8988T (cell line): ENCODE measurements at places on chromosomes 2 and 18.

- no peak for DNase-seq
These were observed 13.7 kb downstream of the SESTD1 start for GRCh38 chr2:179250848-179251504.

DNA sequence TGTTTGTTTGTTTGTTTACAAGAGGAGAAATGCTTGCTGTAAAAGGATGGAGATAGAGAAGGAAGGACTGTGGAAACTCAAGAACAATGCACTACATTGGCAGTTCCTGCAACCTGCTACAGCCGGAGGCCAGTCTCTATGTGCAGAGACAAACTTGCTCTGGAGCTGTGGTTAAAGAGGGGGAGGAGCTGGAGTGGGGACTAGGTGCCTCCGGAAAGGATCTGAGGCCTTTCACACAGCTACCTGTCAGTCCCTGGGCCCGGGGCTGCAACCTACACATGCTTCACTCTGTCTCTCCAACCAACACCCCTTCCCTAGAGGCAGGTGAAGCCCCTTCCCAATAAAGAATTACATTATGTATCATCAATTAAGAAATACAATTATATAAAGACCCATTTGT, 1234.0 kb upstream of the ZEB2 start:
- no peak for DNase-seq

DNA sequence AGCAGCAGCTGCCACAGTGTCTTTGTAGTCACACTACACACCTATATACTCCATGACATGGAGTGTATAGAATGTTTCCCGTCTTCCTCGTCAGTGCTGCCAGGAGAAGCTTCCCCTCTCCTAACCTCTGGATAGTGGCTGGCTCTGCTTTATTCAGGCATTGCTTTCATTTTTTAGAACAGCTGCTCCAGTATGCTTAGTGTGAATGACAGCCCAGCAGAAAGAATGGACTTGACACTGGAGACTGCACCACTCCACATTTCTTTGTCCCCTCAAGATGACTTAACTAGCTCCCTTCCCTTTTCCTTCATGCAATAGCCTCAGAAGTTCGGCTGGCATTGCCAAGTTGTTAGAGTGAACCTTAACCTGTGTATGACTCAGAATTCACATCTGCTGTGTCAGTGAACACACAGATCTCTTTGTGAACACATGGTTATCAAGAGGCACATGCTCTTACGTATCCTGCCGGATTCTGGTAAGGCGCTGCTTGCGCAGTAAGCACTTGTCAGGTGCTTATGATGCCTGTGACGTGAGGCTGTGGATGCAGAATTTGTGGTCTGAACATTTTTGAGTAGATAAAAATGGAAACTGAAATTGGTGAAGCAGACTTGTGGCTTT, 73.9 kb downstream of the NEDD4L start:
- DNase-seq: no peak

GRCh38 chr18:5424903-5425664, 118.7 kb downstream of the EPB41L3 start:
- no peak for DNase-seq

DNA sequence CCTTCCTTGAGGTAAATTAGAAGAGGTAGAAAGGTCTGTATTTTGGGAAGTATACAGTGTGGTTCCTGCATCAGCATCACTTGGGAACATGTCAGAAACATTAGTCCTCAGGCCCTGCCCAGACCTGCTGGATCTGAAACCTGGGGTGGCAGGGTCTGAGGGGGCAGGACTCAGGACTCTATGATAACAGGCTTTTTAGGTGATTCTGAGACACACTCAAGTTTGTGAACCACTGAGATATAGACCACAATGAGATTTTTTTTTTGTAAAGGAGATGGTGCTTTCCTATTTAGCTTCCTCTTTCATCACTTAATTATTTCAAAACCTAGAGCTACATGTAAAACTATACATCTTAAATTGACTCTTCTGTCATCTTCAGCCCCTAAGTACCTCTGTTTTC, 262.7 kb upstream of the SPOPL start:
- no peak for DNase-seq

DNA sequence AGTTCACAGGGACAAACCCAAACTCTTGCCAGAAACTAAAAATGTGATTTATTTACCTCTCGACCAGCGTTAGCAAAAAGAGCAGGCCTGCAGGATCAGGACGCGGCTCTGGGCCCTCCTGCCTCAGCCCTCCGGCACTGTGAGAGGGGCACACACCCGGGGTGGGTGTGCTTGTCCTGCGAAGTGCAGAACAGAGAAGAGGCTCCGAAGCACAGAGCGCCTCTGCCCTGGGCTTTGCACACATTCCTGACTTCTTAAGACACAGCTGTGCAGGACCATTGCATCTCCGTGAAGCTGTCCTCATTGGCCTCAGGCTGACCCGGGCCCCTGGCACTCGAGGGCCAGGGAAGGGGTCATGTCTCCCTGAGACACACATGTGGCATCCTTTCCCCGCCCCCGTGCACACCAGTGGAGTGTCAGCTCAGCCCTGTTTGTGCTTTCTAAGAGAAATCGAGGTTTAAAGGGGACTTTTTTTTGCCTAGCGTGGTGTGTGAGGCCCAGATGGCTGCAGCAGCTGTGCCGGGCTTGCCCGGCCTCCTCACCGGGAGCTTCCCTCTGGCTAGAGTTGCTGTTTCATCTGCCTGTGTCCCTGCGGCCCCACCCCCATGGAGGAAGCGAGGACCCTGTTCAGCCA, 9.9 kb upstream of the NFATC1 start:
- DNase-seq: no peak

DNA sequence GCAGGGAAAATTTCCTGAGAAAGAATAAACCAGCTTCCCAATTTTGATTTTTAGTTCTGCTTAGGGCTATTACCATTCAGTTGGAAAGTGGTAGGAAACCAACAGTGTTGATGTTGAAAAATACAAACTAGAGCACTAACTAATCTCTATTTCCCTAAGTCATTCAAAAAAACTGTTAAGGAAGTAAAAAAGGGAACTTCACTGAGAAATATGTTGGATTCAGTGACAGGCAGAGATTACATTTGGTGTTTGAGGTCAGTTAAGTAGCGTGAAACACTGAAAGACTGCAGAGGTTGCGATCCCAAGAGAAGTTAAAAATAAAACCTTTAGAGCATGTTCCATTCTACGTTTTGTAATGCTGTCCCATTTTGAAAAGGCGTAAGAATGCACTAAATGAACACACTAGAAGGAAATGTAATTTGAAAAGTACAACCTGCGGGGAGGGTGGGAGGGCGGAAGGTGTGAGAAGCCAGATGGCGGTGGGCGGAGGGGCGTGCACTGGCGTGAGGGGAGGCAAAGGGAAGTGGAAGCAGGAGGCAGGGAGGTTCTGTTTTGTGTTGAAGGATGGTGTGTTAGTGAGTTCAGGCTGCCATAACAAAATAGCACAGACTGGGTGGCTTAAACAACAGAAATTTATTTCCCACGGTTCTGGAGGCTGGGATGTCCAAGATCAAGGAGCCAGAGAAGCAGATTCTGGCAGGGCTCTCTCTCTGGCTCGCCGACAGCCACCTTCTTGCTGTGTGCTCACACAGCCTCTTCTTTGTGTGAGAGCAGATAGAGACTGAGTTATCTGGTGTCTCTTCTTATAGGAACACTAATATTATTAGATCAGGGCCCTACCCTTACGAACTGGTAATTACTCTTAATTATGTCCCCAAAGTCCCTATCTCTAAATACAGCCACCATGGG, 94.3 kb upstream of the KCTD1 start:
- no peak for DNase-seq

GRCh38 chr2:188473306-188473705, 181.6 kb downstream of the GULP1 start:
- no peak for DNase-seq

DNA sequence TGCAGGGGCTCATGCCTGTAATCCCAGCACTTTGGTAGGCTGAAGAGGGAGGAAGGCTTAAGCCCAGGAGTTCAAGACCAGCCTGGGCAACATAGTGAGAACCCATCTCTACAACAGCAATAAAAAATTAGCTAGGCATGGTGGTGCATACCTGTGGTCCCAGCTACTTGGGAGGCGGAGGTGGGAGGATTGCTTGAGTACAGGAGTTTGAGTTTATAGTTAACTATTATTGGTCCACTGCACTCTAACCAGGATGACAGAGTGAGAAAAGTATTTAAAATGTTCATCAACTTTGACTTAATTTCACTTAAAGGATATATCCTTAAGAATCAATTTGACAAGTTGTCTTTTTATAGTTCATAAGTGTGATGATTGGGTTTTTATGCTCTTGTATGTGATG, 14.3 kb upstream of the GPD2 start:
- no peak for DNase-seq

GRCh38 chr18:40004246-40004645, 1950.8 kb upstream of the PIK3C3 start:
- DNase-seq: no peak

- DNase-seq: no peak
These were observed 647.0 kb downstream of the TDRD15 start for GRCh38 chr2:21770787-21771186.

GRCh38 chr2:64946769-64947247, 42.4 kb upstream of the SLC1A4 start:
- DNase-seq: no peak

DNA sequence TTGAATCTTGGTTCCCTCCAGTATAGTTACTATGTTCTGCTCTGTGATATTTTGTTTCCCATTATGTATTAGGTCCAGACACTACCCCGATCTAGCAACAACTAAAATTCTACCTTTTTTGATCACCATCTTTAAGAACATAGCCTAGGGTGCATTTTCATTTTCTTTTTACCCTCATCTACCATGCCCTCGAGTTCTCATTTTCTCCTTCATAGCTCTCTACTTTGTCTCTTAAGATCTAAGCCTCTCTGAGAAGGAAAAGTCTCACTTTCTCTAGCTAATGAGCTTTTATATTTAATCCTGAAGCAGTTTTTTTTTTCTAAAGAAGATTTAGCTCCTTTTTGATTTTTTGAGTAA, 1089.4 kb upstream of the SLC39A10 start:
- DNase-seq: no peak

GRCh38 chr2:156518138-156518537, 82.0 kb downstream of the GPD2 start:
- no peak for DNase-seq

- no peak for DNase-seq
These were observed 30.5 kb downstream of the DDX1 start for GRCh38 chr2:15622214-15622613.

- peak; percentile 55 for DNase-seq
These were observed 327 bp downstream of the LTBP1 start for GRCh38 chr2:32947076-32947483.

DNA sequence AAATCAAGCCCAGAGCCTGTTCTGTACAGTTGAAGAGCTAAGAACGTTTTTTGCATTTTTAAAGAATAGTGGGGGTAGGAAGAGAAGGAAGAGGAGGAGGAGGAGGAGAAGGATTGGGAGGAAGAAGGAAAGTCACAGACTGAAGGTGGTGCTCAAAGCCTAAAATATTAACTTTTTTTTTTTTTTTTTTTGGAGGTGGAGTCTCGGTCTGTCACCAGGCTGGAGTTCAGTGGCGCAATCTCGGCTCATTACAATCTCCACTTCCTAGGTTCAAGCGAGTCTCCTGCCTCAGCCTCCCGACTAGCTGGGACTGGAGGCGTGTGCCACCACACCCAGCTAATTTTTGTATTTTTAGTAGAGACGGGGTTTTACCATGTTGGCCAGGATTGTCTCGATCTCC, 18.3 kb upstream of the KLHL29 start:
- DNase-seq: no peak

GRCh38 chr2:9167718-9168657, 38.6 kb upstream of the ASAP2 start:
- DNase-seq: no peak

DNA sequence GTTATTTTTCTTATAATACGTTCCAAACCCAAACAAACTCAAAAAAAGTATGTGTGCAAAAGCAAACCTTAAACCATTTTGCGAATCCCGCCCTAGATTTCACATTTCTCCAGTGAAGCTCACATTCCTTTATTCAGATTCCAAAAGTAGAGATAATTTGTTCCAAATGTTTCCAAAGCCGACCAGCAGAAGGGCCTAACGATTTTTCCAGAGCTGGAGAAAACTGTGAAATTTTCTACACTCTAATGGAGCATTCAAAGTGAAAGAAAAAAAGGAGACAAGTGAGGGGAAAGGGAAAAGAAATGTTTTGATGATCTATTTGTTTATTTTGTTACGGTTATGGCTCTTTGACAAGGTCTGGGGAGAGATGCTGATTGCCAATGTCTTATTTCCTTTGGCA, 286.5 kb upstream of the SLC14A2 start:
- DNase-seq: no peak

GRCh38 chr2:238947243-238947760, 99.4 kb downstream of the TWIST2 start:
- DNase-seq: no peak

DNA sequence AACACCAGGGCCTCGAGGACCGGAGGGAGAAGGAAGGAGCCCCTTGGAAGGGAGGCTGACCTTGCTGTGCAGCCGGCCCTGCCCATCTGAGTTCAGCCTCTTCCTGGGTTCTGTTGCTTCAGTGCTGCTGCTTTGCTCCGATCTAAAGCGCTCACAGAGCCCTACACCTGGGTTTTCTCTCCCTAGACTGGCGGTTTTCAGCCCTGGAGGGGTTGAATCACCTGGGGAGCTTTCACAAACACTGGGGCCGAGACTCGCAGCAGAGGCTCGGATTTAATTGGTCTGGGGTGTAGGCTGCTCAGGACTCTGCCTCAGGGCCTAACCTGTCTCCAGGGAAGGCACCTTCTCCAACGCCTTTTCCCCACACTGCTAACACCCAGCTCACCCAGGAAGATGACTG, 40.9 kb upstream of the SMAD7 start:
- DNase-seq: no peak

GRCh38 chr2:10675131-10675530, 14.6 kb downstream of the NOL10 start:
- no peak for DNase-seq

GRCh38 chr2:64327510-64328414, 126.2 kb upstream of the LGALSL start:
- peak; percentile 35 for DNase-seq

- no peak for DNase-seq
These were observed 718.8 kb downstream of the DPP10 start for GRCh38 chr2:115161081-115161770.

- no peak for DNase-seq
These were observed 311.1 kb downstream of the CLIP4 start for GRCh38 chr2:29426354-29426753.

DNA sequence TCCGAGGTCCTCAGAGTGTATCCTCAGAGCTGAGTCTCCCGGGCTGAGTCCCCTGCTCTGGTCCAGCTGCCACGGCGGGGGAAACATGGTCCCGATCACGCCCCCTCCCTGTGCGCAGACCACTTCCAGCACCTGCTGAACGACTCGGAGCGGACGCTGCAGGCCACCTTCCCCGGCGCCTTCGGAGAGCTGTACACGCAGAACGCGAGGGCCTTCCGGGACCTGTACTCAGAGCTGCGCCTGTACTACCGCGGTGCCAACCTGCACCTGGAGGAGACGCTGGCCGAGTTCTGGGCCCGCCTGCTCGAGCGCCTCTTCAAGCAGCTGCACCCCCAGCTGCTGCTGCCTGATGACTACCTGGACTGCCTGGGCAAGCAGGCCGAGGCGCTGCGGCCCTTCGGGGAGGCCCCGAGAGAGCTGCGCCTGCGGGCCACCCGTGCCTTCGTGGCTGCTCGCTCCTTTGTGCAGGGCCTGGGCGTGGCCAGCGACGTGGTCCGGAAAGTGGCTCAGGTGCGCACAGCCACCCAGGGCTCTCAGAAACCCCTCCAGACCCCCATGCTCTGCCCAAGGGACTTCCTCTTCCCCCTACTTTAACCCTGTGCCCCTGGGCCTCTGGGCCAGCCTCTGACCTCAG, 26.7 kb downstream of the GPC1 start:
- DNase-seq: peak; percentile 21

GRCh38 chr18:67634631-67635338, 118.3 kb upstream of the DSEL start:
- DNase-seq: no peak

- no peak for DNase-seq
These were observed 1187.8 kb upstream of the TMEFF2 start for GRCh38 chr2:193382583-193382982.

GRCh38 chr2:56871644-56872043, 687.9 kb downstream of the CCDC85A start:
- no peak for DNase-seq
